ENCODE measurements at places on chromosomes 7 and 10.
A peak's percentile ranks its signal among the peaks of the same experiment; 100 is the strongest.

DNA sequence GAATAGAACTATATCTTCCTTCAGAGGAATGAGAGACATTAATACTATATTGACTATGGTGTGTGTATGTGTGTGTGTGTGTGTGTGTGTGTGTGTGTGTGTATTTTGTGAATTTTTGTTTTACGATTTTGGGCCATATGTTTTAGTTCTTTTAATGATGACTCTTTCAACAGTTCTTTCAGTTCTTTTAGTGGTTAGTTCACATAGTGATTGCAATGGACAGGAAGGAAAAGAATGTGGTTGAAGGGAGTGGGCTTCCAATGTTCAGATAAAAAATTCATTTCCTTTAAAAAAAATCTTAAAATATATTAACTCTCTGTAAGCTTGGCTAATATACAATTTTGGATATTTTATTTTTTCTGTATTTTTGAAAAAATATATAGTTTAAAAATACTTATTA lies 315.7 kb upstream of the DGKB start:
- DNase-seq: no peak

GRCh38 chr7:148253629-148254028 lies 336.9 kb upstream of the C7orf33 start:
- DNase-seq: no peak

- DNase-seq: no peak
Observed at GRCh38 chr7:23474094-23474828, 4.0 kb upstream of the IGF2BP3 start.

GRCh38 chr10:48634984-48635557 lies 30.2 kb upstream of the ARHGAP22 start:
- no peak for DNase-seq

GRCh38 chr7:138095972-138096935 lies 20.0 kb downstream of the AKR1D1 start:
- DNase-seq: no peak

GRCh38 chr10:117968354-117969182 lies 78.2 kb downstream of the RAB11FIP2 start:
- DNase-seq: no peak

GRCh38 chr10:114550756-114551635 lies 107.1 kb downstream of the ABLIM1 start:
- DNase-seq: no peak

- no peak for DNase-seq
Observed at GRCh38 chr10:102208311-102209035, 17.6 kb upstream of the ELOVL3 start.

DNA sequence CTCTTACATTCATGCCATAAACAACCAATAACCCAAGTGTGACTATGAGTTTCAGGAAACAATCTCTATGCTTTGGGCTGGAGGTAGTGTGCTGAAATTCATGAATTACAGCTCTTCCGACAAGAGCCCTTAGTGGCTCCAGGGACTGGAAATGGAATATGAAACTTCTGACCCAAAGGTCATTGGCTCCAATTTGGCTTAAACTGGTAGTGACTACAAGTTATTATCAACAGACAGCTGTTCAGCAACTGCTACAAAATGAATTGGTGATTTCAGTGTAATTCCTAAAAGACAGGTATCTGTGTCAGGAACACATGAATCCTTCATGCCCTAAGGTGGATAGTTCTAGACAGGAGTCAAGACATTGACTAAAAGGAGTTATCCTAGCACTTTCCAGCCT lies 745.4 kb downstream of the PHTF2 start:
- no peak for DNase-seq

DNA sequence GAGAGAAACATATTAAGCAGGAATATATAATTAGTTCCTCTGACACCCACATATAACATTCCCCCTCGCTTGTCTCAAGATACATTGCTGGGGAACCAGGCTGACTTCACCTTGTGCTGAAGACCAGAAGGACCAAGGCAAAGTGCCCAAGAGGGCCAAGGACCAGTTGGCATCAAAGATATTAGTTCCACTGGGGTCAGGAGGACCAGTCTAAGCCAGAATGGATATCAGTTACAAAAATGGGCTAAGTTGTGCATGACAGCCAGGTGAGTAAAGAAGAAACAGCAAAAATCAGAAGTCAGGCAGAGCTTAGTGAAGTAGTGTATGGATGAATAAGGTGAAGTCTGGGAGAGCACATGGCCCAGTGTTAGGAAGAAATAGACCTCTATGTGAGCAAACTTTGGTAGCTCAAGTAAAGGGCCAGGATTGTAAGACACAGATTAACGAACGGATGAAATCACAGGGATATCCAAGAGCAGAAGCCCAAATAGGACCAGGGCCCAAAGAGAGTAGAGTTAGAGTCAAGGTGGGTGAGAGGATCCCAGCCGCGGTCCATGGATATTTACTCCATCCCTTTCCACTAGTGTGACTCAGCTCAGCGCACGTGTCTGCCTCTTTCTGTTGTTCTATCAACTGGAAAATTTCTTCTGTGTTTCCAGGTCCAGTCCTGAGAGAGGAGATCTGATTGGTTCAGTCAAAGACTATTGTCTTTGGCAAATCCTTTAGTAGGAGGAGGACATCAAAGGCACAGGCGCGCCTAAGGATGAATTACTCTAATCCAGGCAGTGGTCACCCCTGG lies 5.0 kb downstream of the CALD1 start:
- no peak for DNase-seq

GRCh38 chr10:71267508-71268240 lies 51.4 kb upstream of the SLC29A3 start:
- DNase-seq: no peak

- peak; percentile 91 for DNase-seq
Observed at GRCh38 chr10:132738454-132739224, 47.3 kb downstream of the NKX6-2 start.

DNA sequence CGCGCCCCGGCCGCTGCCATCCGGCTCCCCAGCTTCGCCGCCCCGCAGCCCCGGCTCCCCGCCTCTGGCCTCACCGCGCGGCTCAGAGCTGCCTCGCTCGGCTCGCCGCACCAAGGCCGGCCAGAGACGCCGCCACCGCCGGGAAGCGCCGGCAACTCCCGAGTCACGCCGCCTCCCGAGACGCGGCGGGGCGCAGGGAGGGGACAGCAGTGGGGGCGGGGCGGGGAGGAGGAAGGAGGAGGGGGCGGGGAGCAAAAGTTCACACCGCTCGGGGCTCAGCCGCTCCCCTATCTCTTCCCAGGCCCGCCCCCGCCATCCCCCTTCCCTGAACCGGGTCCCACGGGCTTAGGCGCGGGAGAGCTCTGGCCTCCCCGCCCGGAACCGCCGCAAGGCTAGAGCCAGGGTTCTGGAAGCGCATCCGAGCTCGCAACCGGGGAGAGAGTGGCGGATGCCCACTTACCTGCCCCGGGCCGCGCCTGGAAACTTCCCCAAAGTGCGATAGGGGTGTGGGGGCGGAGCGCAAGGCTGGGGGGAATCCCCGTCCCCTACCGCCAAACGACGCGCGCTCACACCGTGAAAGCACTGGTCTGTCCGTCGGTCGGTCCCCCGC lies 1.0 kb downstream of the CHST15 start:
- DNase-seq: peak; percentile 47
